ENCODE measurements at places on chromosomes 16 and 17.

GRCh38 chr17:75371339-75371738 is 34.1 kb downstream of the GRB2 start:
- no peak for DNase-seq

- no peak for DNase-seq
Measured at GRCh38 chr17:67659028-67659427, 58.7 kb upstream of the NOL11 start.

- no peak for DNase-seq
Measured at GRCh38 chr17:76447931-76448652, 4.9 kb downstream of the UBE2O start.

GRCh38 chr16:4631444-4631843 is 6.8 kb downstream of the MGRN1 start:
- DNase-seq = no peak

GRCh38 chr16:63447121-63447520 is 1410.9 kb upstream of the CDH8 start:
- no peak for DNase-seq

DNA sequence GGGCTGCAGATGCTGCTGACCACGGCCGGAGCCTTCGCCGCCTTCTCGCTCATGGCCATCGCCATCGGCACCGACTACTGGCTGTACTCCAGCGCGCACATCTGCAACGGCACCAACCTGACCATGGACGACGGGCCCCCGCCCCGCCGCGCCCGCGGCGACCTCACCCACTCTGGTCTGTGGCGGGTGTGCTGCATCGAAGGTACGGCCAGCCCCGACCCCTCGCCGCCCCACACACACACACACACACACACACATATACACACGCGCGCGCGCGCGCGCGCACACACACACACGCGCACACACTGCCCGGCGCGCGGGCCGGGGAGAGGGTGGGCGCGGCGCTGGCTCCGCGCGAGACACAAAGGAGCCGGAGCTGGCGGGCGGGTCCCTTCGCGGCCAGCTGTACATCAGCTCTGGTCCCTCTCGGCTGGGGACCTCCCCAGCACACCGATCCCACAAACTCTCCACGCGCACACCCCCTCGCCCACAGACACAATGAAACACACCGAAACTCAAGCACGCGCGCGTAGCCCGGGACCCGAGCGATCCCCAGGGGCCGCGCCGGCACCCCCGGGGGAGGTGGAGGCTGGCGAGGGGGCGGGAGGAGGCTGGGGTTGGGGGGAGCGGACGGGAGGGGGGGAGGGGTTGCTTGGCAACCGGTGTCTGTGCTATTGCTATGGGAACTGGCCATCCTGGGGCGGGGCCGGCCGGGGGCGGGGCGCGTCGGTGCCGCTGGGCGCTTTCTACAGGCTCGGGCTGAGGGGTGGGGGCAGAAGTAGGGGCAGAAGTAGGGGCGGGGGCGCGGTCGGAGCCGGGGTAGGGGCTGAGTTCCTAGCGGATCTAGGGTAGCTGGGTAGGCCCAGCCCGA is 658 bp downstream of the CACNG4 start:
- DNase-seq = no peak

GRCh38 chr17:81792675-81793615 is 11.0 kb upstream of the GCGR start:
- no peak for DNase-seq

- no peak for DNase-seq
Measured at GRCh38 chr16:12082226-12082887, 105.8 kb downstream of the SNX29 start.
